CD4-positive, CD25-positive, alpha-beta regulatory T cell (primary cell): ENCODE measurements at places on chromosomes 16 and 17. TPM values are rescaled to one million over a fixed set of nuclear protein-coding genes. Genes with fewer than 3 reads are reported as not detected.

KRTAP1-5 gene
- not detected for total RNA-seq

KDM6B gene
- total RNA-seq, result 255 TPM

DNA sequence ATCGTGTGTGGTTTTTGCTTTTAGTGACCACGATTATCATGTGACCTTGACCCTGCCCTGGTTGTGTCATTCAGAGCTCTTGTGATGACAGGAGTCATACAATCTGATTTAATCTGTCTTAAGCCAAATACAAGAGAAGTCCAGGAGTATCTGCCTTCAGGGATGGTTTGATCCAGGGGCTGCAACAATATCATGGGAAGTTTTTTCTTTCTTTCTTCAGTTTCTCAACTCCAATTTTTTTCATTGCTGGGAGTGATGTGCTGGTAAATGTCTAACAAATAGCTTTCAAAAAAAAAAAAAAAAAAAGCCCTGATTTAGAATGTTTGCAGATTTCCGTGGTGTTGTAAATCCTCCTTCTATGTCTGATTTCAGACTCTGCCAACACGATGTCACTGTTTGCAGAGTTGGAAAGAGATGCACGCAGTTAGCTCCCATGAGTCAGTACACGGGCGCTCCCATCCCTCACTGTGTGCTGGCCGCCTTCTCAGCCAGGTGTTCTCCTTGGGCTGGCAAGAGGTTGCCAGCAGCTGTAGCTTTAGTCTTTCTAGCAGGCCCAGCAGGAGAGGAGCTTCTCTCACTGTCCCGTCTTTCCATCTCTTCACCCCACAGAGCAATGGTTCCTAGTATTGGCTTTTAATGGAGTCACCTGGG is 229.7 kb downstream of the SNX29 start:
- no peak for DNase-seq

DNA sequence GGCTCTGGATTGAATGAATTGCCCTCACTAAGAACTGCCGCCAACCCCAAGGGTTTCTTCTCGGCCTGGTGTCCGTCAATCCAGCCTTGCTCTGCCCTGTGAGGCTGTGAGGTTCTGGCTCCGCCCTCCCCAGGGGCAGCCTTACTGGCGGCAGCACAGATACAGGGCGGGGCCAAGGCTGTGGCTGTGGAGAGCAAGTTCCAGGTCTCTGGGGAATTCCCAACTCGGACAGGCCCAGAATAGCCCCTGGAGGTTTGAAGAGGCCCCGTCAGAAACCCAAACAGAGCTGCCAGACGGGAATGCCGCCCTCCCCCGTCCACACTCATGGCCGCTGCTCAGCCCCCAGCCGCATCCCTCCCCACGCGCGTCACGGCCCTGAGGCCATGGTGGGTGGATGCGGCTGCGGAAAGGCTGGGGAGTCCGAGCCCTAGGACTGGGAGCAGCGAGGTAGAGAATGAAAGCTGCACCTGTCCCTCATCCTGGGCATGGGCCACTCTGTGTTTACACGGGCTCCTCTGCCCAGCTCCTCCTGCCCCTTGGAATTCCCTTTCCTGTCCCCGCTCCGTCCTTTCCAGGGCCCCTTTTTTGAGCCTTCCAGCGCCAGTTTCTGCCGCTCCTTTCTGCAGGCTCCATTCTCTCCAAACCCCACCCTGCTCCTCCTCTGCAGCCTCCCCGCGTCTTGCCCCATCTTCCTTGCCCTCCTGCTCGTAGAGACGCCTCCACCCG is 660 bp upstream of the PRRT2 start:
- DNase-seq, result peak; percentile 67

DNA sequence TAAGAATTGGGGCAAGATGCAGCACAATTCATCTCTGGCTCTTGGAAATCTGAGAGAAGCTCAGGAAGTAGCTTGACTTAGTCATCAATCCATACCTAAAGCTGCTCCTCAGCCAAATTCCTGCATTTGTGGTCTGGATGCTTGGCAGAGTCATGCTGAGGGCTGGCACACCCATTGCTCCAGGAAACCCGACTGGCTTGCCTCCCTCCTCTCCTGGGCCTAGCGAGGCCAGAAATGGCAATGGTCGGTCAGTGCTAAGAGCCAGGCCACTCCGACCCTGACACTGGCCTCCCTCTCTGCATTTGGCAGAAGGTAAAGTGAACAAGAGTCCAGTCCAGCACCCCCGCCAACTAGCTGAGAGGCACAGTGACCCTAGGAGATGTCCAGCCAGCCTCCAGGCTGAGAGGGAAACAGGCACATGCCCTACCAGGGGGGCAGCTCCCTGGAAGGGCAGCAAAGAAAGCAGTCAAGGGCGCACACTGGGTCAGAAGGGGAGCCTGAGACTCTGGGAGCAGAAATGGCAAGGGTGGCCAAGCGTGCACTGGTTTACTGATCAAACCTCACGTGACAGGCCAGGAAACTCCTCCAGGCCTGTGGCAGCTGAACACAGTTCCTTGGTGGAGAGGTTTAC is 10.0 kb downstream of the POLDIP2 start:
- no peak for DNase-seq

DNA sequence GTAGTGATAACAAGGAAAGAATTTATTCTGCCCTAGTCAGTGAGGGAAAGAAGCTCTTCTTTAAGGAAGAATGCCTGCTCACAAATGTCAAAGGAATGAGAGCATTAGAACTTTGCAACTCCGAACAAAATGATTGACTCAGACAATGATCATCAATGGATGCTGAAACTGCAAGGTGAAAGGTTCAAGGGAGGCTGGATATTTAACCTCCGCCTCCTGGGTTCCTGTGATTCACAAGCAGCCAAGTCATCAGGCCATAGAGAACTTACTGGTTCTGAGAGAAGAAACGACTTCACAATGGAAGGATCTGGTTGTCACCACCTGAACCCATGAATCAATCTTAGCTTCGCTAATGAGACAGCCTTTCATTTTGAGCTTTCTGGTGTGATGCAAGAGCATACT is 16.0 kb upstream of the SCNN1B start:
- no peak for DNase-seq

DNA sequence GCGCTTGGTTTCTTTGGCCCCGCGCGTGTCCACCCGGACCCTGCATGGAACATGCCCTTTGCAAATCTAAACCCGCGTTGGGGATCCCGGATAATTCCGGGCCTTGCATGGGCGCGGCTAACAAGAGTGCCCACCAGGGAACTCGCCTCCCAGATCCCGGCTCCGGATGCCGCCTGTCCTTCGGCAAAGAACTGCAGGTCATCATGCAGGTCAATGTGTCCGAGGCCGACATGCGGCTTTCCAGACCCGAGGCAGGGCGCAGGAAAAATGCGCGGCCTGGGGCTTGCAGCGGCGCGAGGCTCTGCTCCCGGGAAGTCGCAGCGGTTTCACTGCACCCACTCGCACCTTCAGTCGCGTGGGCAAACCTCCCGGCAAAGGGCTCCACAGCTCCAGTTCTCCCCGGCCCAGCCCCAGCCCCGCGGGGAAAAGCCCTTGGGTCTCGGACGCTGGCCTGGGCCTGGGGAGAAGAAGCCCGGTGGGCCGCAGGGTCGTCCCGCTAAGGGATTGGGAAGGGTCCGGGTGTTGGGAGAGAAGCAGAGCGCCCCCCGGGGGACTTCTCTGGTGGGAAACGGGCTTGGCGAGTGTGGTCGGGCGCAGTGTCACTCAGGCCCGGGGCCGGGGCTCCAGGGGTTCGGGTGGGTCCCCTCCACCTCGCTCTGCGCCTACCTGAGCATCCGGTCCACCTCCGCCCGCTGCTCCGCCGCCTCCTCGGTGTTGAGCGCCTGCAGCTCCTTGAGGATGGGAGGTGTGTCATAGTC is 805 bp downstream of the HNF1B start:
- no peak for DNase-seq

DNA sequence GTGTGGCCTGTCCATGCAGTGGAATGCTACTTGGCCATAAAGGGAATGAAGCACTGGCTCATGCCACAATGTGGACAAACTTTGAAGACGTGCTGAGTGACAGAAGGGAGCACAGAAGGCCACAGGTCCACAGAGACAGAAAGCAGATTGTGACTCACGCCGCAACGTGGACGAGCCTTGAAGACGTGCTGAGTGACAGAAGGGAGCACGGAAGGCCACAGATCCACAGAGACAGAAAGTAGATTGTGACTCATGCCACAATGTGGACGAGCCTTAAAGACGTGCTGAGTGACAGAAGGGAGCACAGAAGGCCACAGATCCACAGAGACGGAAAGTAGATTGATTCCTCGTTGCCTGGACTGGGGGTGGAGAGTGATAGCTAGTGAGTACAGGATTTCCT is 19.2 kb downstream of the ZC3H18 start:
- DNase-seq, result peak; percentile 23

- DNase-seq, result peak; percentile 28
Observed at GRCh38 chr16:48608452-48608851, 1.5 kb downstream of the N4BP1 start.

DNA sequence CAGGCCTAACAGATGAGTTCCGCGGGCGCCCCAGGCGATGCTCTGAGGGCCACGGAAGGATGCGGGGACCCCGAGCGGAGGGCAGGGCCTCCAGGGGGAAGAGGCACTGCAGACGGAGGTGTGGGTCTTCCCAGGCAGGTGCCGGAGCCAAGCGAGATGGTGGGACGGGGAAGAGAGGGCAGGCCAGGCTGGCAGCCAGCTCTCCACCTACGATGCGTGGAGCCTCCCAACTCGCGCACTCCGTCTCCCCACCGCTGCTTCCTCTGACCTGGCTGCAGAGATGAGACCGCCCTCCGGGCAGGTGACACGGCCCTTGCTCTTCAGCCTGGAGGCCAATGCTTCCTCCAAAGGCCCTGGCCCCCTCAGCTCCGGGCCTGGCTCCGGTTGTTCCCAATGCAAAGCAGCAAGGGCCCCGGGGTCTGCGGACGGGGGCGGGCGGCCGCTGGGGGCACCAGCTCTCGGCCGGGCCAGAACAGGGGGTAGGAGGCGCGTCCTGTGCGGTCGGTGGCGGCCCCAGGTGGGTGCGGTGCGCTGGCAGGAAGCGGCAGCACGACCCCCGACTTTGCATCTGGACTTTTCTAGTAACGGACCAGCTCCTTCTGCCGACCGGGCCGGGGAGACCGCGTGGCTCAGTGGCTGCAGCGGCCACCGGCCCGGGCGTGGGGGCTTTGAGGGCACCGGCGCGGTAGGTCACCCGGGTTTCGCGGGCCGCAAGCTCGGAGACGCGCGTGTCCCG is 1.5 kb upstream of the SOX8 start:
- DNase-seq, result no peak

- DNase-seq, result no peak
Observed at GRCh38 chr17:71118039-71118438, 948.7 kb downstream of the KCNJ2 start.

DNA sequence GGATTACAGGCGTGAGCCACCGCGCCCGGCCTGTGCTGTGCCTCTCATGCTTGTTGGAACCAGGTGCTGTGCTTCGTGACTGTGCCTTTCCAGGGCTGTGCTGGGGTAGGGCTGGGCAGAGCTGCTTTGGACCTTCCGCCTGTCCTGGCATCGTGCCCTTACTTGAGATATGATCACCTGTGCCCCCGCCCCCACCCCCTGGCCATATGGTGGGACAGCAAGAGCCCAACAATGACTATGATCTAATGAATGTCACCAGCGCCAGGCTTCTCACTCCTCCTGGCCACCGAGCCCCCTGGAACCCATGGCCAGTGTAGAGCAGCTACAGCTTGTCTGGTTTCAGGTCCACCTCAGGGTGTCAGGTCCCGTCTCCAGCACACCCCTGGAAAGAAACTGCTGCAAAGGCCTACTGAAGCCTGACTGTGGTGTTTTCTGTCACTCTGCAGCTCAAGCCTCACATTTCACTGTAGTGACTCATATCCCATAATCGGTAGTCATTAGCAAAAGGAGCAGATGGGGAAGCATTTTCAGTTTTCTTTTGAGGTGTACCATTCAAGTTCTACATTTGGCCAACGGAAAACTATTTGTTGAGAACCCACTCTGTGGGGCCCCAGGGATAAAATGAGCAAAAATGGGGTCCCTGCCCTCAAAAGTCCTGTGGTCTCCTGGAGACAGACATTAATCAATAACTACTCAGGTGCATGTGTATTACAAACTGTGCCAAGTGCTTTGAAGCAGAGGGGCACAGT is 22.1 kb downstream of the FCSK start:
- peak; percentile 71 for DNase-seq

DNA sequence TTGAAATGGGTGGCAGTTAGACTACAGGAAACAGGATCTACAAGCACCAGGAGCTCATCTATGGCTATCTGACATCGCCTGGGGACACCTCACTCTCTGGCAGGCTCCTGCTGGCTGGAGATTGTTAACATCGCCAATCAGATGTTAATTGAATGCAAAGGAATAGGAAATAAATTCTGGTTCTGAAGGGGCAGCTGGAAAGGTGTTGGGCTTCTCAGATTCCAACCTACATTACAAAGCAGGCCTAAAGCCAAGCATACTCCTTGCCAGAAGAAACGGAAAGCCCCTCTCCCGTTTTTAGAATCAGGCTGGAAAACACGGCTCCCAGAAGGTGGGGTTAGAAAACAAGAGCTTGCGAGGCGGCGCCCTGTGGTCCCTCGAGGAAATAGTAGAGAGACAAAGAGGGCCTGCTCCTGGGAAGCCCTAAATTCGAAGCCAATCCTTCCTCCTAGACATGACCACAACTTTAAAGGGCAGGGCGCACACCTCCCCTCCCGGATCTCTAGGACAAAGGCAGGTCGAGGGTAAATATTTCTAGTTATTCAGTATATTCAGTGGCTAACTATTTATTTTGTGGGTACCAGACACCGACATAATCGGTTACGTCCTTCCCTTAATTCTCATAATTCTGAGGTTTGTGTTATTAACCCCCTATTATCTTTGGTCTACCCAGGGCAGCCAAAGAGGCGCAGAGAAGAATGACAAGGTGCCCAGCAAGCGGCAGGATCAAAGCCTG is 763 bp upstream of the TOM1L1 start:
- DNase-seq, result no peak

DNA sequence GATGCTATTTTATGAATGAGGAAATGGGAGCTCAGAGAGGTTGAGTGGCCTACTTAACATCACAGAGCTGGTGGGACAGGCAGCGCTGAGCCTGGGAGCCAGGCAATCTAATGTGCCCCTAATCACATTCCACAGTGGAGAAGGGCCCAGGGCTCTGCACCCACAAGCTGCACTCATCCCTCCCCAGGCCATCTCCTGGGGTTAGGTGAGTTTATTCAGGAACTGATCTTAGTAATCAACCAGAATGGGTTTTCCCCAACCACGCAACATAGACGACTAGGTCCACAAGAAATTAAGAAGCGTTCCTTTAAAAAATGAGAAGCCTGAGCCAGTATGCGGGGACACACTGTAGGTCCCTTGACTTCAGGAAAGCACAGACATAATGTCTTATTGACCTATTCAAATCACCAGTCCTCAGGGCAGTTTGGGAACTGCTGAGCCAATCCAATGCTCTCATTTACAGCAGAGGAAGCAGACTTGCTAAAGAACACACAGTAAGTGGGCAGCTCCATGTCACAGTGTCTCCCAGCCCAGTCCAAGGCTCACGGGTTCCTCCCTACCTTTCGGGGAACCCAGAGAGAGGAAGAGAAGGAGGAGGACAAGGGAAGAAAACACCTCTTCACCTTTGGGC is 2.3 kb downstream of the MPP3 start:
- DNase-seq, result no peak
